Stimulated activated CD8-positive, alpha-beta memory T cell treated with anti-CD3 and anti-CD28 coated beads, Interleukin-2, amount 100 ng/mL, for 1 hour (primary cell): ENCODE measurements at places on chromosomes 4 and X.

GRCh38 chr4:10893395-10893794, 208.8 kb upstream of the CLNK start:
- DNase-seq, result no peak

- DNase-seq, result no peak
Observed at GRCh38 chrX:120617996-120618630, 11.7 kb downstream of the C1GALT1C1 start.

DNA sequence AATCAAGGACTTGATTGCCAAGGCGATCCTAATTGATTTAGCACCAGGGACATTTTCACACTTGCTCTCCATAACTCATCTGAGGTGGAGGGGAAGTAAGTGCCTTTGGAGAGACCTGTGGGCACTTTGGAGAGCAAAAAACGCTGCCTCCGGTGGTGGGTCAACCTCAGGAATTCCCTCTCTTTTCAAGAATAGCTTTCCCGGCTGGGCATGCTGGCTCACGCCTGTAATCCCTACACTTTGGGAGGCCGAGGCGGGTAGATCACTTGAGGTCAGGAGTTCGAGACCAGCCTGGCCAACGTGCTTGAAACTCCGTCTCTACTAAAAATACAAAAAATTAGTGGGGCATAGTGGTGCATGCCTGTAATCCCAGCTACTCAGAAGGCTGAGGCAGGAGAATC, 49.2 kb downstream of the PRPS1 start:
- no peak for DNase-seq

DNA sequence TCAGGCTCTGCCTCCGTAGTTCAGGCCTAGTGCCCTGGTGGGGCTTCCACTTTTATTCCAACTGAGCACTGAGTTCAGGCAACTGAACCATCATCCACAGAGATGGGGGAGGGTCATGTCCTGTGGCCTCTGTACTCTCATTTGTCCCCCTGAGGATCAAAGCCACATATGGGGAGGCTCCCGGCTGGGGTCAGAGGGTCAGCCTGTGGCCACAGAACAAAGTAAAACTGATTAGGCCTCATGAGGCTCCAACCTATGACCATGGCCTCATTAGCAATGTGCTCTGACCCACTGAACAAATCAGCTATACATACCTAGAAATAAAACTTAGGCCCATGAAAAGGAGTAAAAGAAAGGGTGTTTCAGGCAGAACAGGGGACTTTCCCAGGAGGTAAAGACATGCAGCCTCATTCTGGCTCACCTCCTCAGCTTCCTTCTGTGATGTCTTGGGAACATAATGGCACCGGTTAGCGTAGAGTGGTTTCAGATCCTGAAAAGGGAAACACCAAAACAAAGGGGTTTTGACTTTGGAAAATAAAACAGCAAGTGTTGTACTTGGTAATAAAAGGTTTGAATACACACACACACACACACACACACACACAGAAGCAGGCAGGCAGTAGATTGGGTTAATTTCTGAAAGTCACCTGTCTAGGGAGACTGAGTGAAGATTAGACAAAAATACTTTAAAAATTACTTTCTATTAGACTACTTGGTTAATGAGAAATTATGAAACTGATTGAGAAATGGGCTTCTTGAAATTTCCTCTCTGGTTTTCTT, 24.3 kb downstream of the TMEM255A start:
- DNase-seq, result no peak

GRCh38 chr4:186204686-186205085, 13.3 kb downstream of the CYP4V2 start:
- DNase-seq, result no peak

- no peak for DNase-seq
Observed at GRCh38 chrX:55206162-55206941, 13.8 kb upstream of the PAGE5 start.

GRCh38 chr4:156243015-156243414, 289.3 kb upstream of the CTSO start:
- DNase-seq, result no peak

DNA sequence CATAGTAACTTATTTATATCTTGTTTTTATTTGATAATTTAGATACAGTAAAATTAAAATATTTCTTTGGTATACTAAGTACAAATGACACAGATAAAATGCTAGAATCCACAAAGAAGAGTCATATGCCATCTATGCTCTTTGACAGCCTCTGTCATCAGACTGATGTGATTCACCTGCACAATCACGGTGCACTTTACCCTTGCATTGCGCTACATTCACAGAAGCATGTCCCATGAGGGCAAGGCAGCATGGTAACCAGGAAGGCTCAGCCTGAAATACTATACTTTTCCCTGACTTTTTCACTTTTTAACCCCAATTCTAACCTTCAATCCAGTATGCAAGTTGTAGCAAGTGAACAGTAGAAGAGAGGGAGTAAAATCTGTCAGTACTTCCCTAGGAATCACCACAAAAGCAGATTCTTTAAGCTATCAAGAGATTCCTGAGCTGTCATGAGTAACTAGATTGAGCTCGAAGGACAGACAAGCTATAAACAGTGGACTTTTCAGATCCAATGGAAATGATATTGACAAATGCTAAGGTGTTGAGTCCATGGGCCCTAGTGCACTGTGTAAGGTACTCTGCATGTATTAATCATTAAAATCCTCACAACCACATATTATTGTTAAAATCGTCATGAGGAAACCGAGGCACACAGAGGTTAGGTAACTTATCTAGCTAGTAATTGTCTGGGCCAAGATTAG, 14.2 kb downstream of the SEC24D start:
- DNase-seq, result no peak

- no peak for DNase-seq
Observed at GRCh38 chrX:71222929-71223328, at the start of gene GJB1. Gene GJB1 (plus strand): TSS chrX:71223224. CDS start chrX:71223708, 484 bp downstream.

DNA sequence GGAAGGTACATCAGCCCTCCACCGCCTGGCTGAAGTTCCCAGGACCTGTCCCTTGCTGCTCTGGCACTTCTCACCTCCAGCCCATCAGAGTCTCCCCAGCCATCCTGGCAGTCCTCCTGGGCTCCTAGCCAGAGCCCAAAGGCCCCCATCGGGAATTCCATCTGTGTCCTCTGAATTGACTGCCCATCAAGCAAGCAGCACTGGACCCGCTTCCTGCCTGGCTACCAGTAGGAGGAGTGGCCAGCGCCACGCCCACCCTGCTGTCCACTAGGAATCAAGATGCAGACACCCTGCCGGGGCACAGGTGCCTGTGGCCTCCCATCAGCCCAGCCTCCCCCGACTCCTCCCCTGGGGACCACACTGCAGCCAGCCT, 47.2 kb downstream of the C4orf50 start:
- no peak for DNase-seq

- DNase-seq, result no peak
Observed at GRCh38 chr4:137367620-137368019, 164.7 kb downstream of the PCDH18 start.

GRCh38 chr4:23741681-23742191, 148.1 kb downstream of the PPARGC1A start:
- DNase-seq, result no peak

- DNase-seq, result no peak
Observed at GRCh38 chrX:21986596-21986995, 45.5 kb upstream of the PHEX start.

GRCh38 chr4:84931961-84932360, 34.5 kb downstream of the WDFY3 start:
- no peak for DNase-seq

- no peak for DNase-seq
Observed at GRCh38 chr4:30837131-30837539, 117.0 kb downstream of the PCDH7 start.

GRCh38 chr4:184317234-184317918, 99.7 kb upstream of the ENPP6 start:
- DNase-seq, result no peak

- DNase-seq, result no peak
Observed at GRCh38 chr4:6368601-6369000, 99.0 kb downstream of the WFS1 start.

DNA sequence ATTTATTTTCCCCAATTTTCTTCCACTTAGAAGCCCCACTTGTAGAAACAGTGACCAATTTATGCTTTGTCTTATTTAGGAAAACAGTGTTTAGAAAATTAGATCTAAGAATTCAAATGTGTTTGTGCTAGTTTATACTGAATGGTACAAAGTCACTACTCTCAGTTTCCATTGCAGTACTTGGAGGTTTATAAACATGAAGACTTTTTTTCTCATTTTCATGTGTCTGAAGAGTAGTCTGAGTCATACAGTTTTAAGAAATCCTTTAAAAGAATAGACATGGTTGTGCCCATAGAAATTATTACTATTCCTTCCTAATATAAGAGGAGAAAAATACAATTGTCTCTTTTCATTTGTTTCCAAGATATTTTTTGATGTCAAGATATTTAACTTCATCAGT, 458.7 kb downstream of the NAF1 start:
- DNase-seq, result no peak

- no peak for DNase-seq
Observed at GRCh38 chr4:7676398-7676922, 241.7 kb upstream of the PSAPL1 start.

DNA sequence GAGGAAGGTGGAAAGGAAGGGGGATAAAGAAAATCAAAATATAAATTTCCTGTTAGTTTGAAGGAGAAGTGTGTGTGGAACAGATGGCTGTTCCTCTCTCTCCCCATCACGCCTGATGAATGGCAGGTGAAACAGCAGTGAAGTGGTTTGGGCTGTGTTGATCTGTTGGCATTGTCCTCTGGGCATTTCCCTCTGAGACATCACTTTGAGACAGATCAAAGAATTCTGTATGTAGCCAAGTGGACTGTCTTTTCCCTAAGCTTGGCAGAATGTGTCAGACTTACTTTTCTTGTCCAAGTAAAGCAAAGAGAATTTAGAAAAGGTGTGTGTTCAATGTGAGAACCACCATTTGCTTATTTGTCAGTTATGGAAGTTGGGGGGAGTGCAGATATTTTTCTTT, 47.5 kb downstream of the SEPTIN11 start:
- no peak for DNase-seq

- no peak for DNase-seq
Observed at GRCh38 chr4:8705161-8706145, 112.9 kb downstream of the CPZ start.

DNA sequence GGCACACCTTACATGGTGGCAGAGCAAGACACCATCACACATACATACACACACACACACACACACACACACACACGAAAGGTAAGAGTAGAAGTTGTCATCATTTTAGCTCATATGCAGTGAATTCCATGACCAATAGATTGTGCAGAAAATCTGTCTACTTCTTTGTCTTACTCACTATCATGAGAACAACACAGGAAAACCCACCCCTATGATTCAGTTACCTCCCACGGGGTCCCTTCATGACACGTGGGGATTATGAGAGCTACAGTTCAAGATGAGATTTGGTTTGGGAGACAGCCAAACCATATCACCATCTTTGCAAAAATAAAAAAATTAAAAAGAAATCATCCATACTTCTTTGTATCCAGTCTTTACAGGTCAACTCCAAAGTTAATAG, 221.1 kb downstream of the BMPR1B start:
- no peak for DNase-seq
